ENCODE measurements at places on chromosomes 2 and 18.

DNA sequence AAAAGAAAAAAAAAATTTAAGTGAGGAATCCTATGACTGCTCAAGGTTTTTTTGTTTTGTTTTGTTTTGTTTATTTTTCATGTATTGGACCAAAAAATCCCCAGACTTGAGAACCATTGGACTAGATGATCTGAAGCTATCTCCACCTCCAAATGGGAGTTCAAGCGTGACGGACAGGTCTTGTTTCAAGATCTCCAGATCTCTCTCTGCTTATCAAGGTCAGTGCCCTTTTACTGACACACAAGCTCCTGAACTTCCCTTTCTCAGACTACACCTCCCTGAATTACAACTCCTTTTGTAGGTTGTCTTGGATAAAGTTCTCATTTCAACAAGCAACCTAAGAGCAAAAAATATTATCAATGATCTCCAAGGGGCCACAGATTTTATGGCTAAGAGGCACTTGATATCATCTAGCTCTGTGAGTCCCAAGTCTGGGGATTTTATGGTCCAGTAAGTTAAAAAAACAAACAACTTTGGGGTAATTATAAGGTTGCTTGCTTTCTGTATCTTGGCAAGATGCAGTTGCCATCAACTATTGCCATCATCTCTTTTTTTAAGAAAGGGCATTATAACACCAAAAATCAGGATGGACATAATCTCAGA, 396.0 kb upstream of the ATP5MC3 start:
- no peak for DNase-seq

GRCh38 chr2:187594801-187595200, 40.6 kb upstream of the TFPI start:
- DNase-seq = no peak

- DNase-seq = no peak
Measured at GRCh38 chr2:8740136-8740535, 58.3 kb downstream of the ID2 start.

- no peak for DNase-seq
Measured at GRCh38 chr18:8011361-8011760, 444.2 kb downstream of the PTPRM start.

- no peak for DNase-seq
Measured at GRCh38 chr2:148675708-148676107, 31.2 kb downstream of the EPC2 start.

- no peak for DNase-seq
Measured at GRCh38 chr2:71524476-71524875, 71.1 kb downstream of the DYSF start.

- no peak for DNase-seq
Measured at GRCh38 chr18:25896956-25897355, 193.5 kb downstream of the SS18 start.

DNA sequence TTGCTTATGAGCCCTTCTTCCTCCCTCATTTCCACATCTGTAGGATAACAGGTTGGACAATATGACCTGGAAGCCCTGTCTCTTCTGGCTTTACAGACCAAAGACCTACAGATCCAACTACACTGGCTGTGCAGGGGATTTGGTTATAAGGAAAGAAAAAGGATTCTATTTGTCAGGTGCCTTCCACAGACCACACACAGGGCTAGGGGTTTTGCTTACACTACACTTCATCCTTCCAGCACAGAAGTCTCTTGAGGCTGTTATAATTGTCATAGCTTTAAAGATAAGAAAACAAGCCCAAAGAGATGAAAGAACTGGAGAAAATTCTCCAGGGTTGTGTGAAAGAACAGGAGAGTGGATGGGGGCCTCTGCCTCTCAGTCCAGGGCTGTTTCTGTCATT, 302.6 kb downstream of the MYCN start:
- DNase-seq = no peak

- DNase-seq = no peak
Measured at GRCh38 chr18:6593142-6593885, 136.2 kb upstream of the ARHGAP28 start.

Measured in GM12891 (cell line).